ENCODE measurements at places on chromosomes 5 and 9. TPM values are rescaled to one million over a fixed set of nuclear protein-coding genes. Genes with fewer than 3 reads are reported as not detected.

The PDZD2 gene
- 0.07 TPM for total RNA-seq

The GABRA1 gene
- total RNA-seq, result not detected

The SMIM33 gene
- total RNA-seq, result not detected

The PNPLA7 gene
- 0.75 TPM for total RNA-seq

The OTP gene
- 0.07 TPM for total RNA-seq
